Stimulated activated CD4-positive, alpha-beta T cell treated with anti-CD3 and anti-CD28 coated beads, Interleukin-15, amount 100 ng/mL, for 48 hours (primary cell): ENCODE measurements at places on chromosomes 16 and 17.
A peak's percentile ranks its signal among the peaks of the same experiment; 100 is the strongest.

- DNase-seq: no peak
Observed at GRCh38 chr16:67962135-67962534, 6.3 kb downstream of the SLC12A4 start.

DNA sequence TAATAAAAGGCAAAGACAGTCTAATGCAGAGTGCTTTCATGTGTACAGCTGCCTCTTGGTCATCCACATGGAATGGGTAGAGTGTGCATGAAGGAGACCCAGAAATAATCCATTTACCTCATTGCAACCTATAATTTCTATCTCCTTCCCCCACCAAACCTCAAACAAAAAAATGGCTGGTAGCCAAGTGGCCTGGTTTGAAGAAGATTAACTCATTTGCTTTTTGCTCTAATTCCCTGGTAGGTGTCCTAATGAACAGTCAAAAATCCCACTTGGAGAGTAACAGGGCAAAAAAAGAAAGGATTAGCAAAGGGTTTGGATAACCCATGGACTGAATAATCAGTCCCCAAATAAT, 13.0 kb upstream of the LYRM9 start:
- no peak for DNase-seq

- DNase-seq: no peak
Observed at GRCh38 chr17:5429191-5429887, 9.4 kb downstream of the RPAIN start.

DNA sequence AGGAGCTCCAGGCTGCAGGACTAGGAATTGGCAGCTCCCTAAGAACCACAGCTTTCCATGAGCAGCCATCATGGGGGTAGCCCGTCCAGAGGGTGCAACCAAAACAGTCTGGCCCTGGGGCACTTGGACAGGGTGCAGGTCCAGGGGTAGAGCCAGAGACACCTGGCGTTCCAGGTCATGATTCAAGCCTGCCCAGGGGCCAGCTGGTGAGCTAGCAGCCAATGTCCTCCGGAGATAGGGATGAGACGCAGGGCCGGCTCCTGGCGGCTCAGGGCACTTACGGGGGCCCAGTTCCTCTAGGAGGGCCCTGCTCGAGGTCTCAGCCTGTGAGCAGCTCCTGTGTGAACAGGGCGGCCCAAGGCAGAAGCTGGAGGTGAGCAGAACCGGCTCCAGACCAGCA, 22.1 kb downstream of the PIEZO1 start:
- no peak for DNase-seq

DNA sequence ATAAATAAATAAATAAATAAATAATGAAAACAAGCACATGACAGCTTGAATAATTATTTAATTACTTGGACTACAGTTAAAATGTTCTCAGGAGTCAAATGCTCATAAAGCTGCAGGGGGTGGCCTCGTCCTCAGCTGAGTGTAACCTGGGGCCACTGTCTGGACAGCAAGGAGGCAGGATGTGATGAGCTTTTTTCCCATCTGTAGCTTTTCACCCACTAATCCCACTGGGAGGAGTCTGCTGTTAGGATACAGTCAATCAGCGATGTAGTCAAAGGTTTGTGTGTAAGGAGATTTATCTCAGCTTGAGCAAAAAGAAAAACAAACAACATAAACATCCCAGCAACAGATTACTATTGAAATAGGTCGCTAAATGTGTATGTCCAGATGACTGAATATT, 22.5 kb downstream of the ZCCHC14 start:
- no peak for DNase-seq

- no peak for DNase-seq
Observed at GRCh38 chr16:65306300-65306699, 184.4 kb upstream of the CDH11 start.

- no peak for DNase-seq
Observed at GRCh38 chr17:19759568-19760549, 11.8 kb upstream of the ALDH3A1 start.

- peak; percentile 64 for DNase-seq
Observed at GRCh38 chr16:12613131-12613991, 190.3 kb downstream of the CPPED1 start.

DNA sequence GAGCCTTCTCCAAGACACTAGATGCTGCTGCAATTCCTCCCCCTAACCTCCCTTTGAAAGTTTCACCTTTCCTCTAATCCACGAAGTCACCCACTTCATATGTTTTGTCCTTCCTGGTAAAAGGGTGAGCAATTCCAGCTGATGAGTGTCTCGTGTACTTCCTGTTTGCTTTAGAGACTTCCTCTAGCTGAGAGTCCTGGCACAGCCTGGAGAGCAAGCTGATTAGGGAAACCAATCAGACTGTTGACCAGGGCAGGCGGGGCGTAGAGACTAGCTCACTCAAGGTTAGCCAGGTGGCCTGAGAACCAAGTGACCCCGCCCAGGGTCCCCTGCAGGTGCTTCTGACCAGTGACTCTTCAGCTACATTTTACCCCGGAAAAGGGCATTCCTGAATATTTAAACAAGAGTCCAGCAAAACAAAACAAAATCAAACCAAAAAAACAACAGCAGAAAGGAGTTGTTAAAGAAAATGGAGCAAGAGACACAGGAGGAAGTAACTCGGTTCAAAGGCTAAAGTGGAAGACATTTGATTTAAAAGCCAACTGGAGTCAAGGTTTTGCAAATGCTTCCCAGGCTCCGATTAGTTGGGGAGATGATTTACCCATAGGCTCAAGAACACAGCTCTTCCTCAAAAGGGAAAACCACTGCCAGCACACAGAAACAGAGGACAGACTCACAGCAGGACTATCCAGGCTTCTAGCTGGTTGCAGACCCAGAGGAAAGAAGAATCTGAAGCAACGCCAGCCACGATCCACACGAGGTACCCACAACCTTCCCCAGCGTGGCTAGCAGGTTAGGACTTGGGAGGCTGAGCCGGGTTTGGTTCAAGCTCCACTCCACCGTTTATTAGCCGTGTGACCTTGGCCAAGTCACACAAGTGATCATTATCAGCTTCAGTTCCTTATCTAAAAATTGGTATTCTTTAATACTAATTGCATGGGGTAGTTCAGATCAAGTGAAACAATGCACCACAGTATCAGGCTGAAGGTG, 13.4 kb downstream of the HSPB9 start:
- no peak for DNase-seq

GRCh38 chr17:71821511-71821910, 299.3 kb upstream of the SOX9 start:
- DNase-seq: no peak

DNA sequence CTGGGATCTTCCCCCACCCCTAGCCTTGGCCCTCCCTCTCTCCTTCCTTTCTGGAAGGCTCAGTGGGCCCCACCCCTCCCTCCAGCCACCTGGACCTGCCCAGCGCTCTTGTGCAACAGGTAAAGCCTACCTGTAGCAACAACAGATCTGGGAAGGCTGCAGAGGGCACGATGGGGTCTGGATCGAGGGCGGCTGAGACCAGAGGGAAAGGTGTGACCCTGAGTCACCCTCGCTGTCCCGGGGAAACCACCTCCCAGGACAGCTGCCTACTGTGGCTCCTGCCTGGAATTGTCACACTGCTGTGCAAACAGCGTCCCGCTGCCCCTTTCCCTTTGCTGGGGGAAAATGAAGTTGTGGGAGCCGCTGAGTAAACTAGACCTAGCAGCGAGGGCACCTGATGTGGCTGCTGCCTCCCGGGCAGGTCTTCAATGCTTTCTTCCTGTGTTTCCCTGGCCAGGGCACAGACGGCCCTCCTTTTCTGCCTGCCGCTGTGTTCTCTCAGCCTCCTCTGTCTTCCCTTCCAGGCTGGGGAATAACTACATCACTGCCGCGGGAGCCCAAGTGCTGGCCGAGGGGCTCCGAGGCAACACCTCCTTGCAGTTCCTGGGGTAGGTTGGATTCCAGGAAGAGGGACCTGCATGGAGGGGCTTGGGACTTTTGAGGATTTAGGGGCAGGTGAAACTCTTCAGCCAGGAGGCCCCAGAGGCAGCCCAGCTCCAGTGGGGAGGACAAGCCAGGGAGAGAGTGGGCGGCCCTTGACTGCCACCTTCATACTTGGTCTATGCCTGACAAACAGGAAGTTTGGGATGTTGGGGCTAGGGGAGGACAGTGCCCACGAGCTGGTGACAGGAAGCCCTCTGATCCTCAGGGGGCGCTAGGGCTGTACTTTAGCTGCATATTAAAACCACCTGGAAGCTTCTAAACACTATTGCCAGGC, 22.2 kb upstream of the CYLD start:
- DNase-seq: no peak

DNA sequence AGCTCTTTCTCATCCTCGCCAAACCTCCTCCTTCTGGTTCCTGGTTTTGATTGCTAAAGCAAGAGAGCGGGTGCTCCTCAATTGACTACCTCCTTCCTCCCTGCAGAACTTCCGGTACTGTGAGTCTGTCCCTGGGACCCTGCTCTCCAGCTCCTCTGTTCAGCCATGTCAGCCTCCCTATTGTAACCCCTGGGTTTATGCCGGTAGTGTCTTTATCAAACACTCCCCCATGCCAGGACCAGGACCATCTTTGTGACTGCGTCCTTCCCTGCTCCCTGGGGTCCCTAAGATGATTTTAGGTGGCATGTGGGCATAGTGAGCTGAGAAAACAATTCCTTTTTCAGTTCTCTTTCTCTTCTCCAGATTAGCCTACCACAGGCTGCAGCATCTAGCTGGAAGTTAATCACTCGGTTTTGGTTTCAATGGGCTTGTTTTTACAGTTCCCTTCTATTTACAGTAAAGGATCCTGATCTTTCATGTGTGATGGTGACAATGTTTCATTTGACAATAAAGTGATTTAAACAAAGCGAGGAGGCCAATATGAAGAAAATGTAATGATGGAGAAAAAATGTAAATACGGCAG, 27.7 kb upstream of the IL21R start:
- DNase-seq: no peak

DNA sequence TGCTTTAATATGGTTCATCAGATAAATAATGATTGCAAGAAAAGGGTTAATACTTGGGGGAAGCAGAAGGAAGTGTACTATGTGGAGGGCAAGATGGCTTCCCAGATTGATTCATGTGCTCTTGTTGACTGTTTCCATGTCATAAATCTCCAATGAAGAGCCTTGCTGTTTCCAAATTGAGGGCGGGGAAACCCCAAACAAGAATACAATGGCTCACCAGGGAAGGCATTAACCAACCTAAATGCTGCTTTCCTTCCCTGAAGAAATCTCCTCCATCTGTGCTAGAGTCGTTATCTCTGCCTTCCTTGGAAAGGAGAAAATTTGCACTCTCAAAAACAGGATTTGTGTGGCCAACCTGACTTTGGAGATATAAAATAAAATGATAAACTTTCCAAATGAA, 28.0 kb upstream of the CDH13 start:
- no peak for DNase-seq

GRCh38 chr17:58310511-58311428, 17.8 kb downstream of the TSPOAP1 start:
- DNase-seq: no peak

- no peak for DNase-seq
Observed at GRCh38 chr16:69727916-69728270, 1.5 kb upstream of the NQO1 start.

DNA sequence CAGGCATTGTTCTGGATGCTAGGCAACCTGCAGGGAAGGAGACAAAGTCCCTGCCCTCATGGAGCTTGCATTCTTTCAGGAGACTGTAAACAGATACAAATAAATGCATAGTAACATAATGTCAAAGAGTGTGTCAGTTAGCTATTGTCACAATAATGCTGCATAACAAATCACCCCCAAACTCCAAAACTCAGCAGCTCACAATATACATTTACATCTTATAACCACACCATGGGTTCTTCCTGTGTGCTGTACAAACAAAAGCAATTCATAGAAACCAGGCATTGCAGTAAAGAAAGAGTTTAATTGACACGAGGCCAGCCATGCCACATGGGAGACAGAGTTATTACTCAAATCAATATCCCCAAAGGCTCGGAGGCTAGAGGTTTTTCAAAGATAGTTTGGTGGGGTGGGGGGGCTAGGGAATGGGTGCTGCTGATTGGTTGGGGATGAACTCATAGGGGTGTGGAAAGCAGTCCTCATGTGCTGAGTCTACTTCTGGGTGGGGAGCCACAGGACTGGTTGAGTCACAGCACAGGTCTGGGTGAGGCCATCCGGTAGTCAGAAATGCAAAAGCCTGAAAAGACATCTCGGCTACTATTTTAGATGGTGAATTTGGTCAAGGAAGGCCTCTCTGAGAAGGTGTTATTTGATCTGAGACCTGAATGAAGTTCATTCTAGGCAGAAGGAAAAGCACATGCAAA, 79.0 kb downstream of the GPRC5B start:
- DNase-seq: no peak

DNA sequence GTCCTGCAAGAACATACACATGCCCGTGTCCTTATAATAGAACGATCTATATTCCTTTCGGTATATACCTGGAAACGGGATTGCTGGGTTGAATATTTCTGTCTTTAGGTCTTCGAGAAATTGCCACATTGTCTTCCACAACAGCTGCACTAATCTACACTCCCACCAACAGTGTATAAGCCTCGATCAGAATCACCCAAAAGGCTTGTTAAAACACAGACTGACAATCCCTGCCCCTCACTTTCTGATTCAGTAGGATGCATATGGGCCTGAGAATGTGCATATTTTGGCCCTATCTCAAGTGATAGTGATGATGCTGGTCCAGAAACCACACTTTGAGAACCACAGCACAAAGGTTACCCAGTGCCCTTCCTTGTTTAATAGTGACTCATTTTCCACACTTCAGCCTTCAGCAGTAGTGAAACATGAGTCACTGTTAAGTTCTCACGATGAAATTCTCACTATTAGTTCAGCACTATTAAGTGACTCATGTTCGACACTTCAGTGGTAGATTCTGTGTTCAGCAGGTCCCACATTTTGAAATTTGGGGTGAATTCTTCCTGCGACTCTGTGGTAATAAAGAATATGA, 215.6 kb downstream of the GRIN2A start:
- DNase-seq: no peak

GRCh38 chr17:9231449-9232154, 210.3 kb downstream of the NTN1 start:
- no peak for DNase-seq

DNA sequence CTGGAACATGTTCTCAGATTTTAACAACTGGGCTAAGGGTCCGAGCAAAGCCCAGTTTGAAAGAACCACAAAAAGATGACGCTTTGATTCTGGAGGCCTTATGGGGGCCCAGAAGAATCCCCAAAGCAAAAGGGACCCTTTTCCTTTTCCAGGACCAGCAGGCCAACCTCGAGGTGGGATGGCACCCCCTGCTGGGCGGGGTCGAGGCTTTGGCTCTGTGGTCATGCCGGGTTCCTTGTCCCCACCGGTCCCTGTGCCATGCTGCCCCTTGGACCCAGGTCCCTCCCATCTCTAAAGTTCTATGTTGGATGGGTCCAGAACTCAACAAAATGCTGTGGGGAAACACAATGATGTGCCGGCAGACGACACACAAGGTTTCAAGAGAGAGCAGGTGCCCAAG, 30.9 kb downstream of the TMEM204 start:
- DNase-seq: no peak

- DNase-seq: no peak
Observed at GRCh38 chr17:15926039-15926740, 18.7 kb upstream of the ADORA2B start.

DNA sequence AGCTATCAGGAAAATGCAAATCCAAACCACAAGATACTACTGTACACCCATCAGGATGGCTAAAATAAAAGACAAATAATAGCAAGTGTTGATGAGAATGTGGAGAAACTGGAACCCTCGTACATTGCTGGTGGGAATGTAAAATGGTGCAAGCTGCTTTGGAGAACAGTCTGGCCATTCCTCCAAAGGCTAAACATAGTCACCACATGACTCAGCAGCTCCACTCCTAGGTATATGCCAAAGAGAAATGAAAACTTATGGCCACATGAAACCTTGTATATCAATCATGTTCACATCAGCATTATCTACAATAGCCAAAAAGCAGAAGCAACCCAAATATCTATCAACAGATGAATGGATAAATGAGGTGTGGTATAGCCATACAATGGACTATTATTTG, 28.5 kb downstream of the VAC14 start:
- no peak for DNase-seq

- no peak for DNase-seq
Observed at GRCh38 chr16:2004795-2005517, 4.7 kb downstream of the ZNF598 start.
